ENCODE measurements at places on chromosomes 11 and 22.

DNA sequence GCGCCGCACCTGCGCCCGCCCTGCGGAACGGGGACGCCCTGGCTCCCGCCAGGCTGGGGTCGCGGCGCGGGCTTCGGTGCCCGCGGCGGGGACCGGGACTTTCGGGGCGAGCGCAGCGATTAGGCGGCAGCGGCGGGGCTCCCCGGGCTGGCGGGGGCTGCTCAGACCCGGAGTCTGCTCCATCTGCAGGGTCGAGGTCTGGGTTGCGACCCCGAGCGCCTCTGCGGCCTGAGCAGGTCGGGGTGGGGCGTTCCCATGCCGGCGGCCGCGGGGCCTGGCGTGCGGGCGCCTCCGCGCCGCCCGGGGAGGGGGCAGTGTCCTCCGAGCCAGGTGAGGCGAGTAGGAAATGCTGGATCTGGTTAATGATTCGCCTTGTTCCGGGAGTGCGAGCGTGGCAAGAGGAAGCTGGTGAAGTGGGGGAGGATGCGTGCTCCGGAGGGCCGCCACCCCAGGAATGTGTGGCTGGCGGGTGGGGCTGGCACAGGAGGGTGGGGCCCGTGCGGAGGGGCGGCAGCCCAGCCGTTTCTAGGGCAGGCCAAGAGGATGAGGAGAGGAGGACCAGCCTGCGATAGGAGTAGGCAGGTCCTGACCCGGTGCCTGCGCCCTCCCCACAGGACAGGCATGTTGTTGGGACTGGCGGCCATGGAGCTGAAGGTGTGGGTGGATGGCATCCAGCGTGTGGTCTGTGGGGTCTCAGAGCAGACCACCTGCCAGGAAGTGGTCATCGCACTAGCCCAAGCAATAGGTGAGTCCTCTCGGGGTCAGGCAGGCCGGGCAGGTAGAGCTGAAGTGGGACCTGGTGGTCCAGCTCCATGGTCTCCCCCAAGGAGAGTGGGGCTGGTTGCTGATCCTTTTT lies 606 bp downstream of the RASSF7 start:
- DNase-seq: peak; percentile 98

- no peak for DNase-seq
These were observed 38.7 kb downstream of the BUD13 start for GRCh38 chr11:116733969-116734508.

DNA sequence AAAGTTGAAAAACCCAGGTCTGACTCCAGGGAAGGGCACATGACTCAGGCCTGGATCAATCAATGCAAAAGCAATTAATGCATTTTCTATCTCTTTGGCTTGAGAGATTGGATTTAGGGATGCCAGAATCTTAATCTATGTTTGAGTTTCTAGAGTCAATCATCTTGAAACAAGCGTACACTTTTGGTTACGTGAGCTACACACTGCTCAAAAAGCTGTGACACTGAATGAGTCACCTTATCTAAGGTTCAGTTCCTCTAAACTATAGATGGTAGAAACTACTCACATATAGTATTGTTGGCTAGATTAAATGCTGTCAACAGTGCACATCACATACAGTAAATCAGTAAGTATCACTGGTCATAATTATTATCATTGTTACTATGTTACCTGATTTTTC lies 24.2 kb downstream of the MRE11 start:
- DNase-seq: no peak

GRCh38 chr11:35316161-35316560 lies 103.2 kb downstream of the SLC1A2 start:
- peak; percentile 49 for DNase-seq

DNA sequence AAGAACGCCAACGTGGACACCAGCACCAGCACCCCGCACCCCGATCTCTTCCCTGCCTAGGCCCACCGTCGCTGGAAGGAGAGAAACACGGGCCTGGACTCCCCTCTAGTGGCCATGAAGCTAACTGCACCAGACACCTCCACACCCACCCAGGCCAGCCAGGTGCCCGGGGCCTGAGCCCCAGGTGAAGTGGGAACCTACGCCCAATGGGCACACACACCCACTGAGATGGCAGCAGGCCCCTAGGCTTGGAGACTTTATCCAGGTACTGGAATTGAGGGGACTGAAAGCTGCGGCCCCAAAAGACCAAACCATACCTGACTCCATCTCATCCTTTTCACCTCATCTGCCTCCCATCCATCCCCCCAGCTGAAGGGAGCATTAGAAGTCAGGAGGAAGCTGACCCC lies 81.0 kb downstream of the BUD13 start:
- peak; percentile 33 for DNase-seq

DNA sequence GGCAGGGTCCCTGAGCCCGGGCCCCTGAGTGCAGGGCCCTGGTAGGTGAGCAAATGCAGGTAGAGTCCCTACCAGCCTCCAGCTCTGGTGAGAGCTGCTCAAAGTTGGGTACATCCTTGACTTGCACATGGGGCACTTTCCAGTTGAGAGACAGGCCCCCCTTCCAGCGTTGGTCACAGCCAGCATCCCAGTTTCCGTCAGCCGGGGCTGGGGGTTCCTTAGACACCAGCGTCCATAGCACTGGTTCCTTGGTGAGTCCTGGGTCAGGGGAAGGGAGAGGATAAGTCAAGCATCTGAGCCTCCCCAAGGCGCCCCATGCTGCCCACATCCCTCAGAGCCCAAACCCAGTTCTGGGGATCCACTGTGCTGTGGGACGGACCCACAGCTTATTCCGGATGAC lies 5.6 kb downstream of the PNPLA5 start:
- no peak for DNase-seq

DNA sequence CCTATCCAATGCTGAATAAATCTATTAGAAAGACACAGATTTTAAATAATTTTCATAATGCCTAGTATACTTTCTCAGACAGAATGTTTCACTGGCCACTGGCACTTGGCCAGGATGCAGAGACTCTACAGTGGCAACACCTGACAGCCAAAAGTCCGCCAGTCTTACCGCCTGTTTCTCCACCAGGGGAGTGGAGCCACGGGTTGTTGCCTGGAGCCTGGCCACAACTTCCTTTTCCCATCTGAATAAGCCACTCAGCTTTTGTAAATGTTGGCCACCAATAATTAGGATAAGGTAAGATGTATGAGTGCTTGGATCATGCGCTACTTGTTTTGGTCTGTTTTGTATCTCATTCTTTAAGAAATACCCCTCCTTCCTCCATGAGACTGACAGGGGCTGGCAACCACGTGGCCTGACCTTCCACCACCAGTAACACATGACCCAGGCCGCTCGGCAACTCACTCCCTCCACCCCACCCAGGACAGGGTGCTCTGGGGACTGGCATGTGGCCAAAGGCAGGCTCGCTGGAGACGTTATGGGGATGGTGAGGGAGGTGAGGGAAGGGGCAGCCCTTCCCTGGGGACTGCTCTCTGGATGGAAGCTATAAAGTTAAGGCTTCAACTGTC lies 93.0 kb upstream of the BID start:
- no peak for DNase-seq
